ENCODE measurements at places on chromosomes 1 and 21.

DNA sequence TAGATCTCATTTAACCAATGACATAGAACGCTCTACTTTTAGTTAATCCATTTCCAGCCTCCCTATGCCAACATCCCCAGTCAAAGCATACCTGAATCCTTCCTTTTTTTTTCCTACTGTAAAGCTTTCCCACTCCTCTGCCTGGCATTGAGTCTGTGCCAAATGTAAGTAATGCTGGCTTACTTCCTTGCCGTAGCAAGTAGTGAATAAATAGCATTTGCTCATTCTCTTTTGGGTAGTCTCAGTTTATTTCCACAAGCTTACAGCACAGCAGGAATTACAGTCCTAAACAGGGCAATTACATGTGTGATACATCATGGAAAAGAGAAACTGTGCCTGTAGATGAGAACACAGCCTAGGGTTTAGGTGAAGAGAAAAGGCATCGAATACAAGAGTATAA is 352.6 kb upstream of the NEGR1 start:
- DNase-seq, result no peak

DNA sequence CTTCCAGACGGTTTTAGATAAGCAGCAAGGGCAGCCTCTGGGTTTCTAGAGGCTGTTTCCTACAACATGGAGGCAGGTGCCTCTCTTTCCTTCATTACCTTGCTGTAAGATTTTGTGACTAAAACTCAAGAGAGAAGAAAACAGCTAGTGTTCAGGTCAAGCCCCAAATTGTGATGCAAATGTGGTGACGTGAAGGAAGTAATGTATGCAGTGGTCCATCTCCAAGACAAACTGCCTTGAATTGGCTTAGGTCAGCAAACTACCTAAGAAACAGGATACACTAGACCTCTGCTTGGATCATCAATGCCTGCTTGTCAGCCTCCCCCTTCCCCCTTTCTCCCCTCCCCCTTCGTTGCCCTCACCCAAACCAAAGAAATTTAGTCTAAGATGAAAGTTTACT is 28.9 kb upstream of the RIPK4 start:
- no peak for DNase-seq

GRCh38 chr1:187891993-187892682 is 1063.4 kb downstream of the PLA2G4A start:
- DNase-seq, result no peak

GRCh38 chr1:28249866-28250295 is 9.4 kb upstream of the SESN2 start:
- DNase-seq, result no peak

DNA sequence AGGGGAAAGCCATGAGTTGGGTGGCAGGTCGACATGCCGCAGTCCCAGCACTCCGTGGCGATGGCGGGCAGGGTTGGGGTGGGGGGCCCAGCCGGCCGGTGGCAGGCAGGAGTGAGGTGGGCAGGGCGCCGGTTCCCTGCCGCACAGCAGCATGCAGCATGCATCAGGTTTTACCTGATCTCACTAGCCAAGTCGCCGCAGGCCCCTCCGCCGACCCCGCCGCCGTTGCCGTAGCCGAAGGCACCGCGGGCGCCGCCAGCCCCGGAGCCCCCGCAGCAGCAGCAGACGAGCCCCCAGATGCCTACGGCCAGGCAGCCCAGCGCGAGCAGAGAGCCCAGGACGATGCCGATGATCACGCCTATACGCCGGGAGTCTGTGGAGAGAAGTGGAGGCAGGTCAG is 6.7 kb downstream of the VSIG8 start:
- DNase-seq, result no peak

DNA sequence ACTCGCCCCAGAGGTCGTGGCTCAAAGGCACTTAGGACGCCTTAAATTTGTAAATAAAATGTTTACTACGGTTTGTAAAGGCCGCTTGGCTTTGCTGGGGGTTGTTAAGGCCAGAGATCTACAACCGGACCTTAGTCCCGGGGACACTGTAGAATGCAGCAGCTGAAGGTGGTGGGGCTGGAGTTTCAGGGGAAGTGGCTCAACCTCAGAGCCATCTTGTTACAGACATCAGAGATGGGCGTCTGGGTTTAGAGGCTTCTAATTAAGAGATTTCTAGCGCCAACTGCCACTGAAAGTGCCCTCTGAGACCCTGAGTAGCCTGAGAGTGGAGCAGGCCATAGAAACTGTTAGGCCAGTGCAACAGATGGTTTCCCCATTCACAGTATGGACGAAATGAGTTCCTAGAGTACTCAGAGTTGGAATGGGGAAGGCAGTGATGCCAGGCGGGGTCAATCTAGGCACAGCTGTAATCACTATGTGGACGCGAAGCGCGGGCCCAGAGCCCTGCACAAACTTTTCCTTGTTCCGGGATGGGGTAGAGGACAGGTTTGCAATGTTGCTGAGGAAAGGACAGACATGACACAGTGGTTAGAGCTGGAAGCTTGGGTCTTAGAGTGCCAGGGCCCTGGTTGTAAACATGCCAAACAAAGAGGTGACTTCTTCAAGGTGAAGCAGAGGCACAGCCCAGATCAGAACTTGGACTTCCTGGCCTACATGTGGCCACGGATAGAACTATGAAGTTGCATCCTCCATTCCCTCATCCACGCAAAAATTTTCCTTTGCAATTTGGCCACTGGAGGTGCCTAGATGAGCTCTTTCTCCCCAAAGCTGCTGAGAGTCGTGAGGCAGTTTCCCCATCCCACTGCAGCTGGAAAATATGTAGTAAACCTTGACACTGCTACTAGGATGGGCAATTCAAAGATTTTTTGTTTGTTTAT is 6.0 kb downstream of the HLX start:
- DNase-seq, result no peak

DNA sequence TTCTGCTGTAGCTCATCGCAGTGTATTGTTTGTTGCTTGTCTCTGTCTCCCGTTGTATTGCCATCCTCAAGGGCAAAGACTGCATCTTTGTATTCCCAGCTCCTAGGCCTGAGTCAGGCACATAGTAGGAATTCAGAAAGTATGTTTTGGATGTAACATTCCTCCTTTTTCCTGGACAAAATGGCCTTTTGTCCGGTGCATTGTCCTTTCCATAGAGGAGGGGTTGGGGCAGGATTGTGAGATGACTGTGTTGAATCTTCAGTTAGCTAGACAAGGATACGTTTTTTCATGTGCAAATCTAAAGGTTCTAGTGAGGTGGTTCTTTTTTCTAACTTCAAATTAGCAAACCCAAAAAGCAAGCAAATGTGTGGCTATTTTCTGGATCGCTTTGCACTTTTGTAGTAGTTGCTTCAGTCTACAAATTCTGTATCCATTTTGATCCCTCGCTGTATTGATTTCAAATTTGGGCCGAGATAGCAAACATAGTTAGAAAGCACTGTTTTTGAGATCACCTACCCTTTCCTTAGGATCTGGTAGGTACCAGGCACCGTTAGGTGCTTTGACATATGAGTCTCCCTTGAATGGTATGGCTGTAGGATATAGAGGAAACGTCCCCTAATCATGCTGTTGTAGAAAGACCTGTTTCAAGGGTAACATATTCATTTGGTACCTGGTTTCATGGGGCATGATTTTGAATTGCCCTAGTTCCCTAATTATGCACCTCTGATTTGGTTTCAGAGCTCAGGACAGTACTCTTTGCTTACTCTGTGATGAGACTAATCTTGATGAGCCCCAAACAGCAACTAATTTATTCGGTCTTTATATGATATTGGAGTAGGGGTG is 1.2 kb downstream of the PPP1R8 start:
- no peak for DNase-seq

- DNase-seq, result no peak
These were observed 8.5 kb downstream of the IL23R start for GRCh38 chr1:67174716-67175284.

GRCh38 chr1:229028544-229028943 is 242.4 kb upstream of the RAB4A start:
- DNase-seq, result no peak

DNA sequence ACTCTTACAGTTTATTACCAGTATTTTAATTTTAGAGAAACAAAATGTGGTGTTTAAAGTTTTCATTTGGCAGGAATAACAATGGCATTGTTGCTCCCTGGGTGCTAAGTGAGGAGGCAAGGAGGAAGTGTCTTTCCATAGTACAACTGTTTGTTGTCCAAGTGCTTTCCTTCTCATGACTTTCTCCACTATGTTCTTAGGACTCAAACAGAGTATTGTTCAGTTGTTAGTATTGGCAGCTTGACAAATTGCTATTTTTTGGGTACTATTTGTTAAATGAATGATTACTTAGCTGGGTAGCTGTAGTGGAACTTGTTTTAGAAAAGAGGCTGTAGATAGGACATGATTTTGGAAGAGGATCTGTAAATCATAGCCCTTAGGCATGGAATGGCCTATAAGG is 7.5 kb downstream of the OTUD3 start:
- no peak for DNase-seq

GRCh38 chr1:44264451-44264771 is 51.1 kb downstream of the DMAP1 start:
- DNase-seq, result no peak

- no peak for DNase-seq
These were observed 38.2 kb downstream of the PTPRC start for GRCh38 chr1:198677027-198677426.

GRCh38 chr1:228150461-228151179 is 890 bp downstream of the GJC2 start:
- no peak for DNase-seq

DNA sequence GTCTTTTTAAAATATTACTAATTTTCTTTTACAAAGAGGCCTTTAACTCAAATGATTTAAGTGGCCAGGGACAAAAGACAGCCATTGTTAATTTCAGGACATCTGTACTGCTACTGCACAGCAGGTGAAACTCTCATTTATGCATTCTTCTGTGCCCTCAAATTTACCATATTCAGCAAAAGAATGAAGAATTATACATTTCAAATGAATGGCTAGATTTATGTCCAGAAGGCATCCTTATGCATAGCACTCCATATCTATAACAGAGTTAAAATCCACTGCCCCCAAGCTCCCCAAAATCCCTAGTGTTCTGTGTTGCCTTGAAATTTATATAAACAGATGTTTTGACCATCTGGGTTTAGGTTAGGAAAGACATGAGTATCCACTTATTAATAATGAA is 202.6 kb downstream of the DNM3 start:
- no peak for DNase-seq

DNA sequence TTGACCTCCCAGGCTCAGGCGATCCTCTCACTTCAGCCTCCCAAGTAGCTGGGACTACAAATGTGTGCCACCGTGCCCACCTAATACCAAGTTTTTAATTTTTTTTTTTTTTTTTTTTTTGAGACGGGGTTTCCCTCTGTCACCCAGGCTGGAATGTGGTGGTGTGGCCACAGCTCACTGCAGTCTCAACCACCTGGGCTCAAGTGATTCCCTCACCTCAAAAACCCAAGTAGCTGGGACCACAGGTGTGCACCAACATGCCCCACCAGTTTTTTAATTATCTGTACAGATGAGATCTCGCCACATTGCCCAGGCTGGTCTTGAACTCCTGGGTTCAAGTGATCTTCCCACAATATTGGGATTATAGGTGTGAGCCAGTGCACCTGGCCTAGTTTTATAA is 22.7 kb downstream of the PTP4A2 start:
- DNase-seq, result no peak

DNA sequence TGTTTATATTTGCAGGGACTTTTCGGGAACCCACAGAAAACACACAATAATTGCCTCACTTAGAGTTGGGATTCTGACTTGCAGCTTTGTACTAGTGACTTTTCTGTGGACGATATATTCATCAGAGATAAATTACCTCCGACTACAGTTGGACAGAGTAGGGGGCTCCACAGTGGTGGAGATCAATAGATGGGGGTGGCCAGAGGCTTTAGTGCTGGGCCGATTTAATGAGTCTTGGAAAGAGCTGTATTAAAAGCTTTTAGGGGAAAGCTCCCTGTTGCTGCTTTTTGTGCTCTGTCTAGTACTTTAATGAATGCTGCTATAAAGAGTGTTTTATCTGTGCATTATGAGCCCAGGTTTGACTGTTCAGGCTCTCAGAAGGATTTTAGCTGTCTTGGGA is 359.2 kb upstream of the DPYD start:
- no peak for DNase-seq

DNA sequence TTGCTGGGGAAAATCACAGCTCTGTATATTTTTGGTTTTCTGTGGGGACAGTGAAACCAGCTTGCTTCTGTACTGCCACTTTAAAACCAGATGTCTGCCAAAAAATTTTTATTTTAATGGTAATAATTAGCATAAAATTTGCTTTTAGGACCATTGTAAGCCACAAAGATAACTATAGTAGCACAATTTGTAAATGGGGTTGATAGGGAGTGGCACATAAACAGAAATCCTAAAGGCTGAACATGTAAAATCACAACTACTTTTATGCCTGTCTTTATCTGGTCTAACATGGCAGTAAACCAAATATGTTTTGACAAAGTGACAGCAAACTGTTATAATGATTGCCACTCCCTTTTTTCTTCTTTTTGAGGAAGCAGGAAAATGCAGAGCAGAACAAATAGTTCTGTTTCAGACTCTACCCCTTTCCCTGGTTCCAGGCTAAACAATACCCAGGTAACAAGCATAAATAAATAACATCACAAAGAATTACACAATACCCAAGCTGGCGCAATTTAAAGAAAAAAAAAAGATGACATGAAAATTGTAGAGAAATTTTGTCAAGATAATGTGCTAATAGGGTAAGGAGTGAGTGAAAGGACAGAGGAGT is 24.0 kb upstream of the CCDC181 start:
- DNase-seq, result no peak

Measured in activated CD4-positive, alpha-beta T cell treated with anti-CD3 and anti-CD28 coated beads, Interleukin-2, amount 50 U/mL, for 4 hours (primary cell).